ENCODE measurements at places on chromosomes 12 and 14.

GRCh38 chr14:103696466-103697071 lies 18.7 kb downstream of the XRCC3 start:
- no peak for DNase-seq

DNA sequence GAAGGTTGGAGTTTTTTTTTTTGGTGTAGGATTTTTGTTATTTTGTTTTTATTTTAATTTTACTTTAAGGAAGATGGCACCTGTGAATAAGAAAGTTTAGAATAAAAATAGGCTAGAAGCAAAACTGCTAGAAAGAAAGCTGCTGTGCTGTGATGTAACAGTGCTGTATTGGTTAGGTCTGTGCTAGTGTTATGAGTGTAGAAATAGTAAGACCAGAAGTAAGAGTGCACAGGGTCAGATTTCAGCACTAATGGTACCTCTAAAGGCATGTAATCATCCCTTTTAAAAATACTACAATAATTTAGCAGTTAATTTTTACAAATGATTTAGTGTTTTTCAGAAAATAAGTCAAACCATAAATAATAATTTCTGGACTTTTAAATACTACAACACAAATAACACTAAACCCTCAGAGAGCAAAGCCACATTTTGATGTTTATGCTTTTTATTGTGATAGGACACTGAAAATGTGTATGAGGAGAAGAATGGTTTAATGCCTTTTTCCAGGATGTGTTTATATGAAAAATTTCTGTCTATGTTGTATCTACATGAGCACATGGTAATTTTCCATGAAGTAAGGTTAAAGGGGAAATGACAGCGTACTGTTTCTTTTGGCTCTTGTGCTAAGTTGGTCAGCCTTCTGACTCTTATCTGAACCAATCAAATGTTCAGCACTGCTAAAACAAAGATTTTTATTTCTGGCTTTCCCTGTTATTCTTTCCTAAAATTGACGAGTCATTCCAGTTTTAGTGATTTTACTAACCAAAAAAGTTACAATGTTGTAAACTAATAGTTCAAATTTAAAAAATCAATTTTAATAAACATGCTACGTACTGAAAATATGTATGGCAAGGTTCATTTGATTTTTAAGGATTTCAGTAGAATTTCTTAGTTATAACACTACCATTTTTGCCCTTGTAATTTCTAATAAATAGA lies 96.1 kb downstream of the PPHLN1 start:
- DNase-seq, result peak; percentile 26

DNA sequence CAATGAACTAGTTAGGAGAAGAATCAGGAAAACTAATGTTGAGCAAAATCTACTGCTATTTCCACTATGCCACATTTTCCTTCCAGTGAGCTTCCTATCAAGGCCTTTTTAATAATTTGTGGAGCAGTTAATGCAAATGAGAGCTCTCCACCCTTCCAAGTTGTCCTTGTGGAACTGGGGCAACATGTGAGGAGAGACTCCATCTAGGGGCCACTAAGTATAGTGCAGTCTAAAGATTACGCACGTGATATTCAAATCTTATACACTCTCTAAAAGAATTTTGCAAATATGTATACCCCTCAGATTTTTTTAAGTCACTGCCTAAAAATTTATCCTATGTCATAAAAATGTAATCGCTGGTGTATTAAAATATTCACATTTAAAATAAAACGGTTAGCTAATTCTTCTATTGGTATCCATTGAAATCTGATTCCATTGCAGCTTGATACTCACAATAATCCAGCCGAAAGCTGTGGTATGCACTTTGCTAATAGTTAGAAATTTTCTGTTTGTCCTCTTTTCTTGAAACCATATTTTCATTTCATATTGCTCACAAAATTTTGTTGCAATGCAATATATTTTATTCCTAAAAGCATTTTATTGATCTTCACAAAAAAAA lies 100.1 kb downstream of the PAH start:
- DNase-seq, result peak; percentile 3

- DNase-seq, result no peak
These were observed 1286.5 kb downstream of the TMEM121 start for GRCh38 chr14:106812788-106813476.

- no peak for DNase-seq
These were observed 61.0 kb upstream of the BTG1 start for GRCh38 chr12:92206596-92206995.

Data from AG04449 (cell line).